ENCODE measurements at places on chromosomes 12 and 14. TPM values are rescaled to one million over a fixed set of nuclear protein-coding genes. Genes with fewer than 3 reads are reported as not detected.

GRCh38 chr14:76015668-76016067 is 30.1 kb downstream of the IFT43 start:
- DNase-seq: no peak

DNA sequence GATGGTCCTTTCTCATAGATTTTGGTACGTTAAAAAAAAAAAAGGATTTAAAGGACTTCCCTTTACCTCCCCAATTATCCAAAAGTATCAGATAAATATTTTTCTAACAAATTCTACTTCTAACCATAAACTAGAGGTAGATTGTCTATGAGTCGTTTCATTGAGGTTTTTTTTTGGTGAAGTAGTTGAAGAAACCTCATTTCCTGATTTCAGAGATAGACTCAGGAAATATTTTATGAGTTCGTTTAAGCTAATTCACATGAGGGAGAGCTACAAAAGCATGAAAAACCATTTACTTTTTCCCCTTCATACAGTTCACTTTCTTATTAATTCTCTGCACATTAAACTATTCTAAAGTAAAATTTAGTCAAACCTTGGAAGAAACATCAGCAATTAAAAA is 112.5 kb downstream of the RALGAPA1 start:
- DNase-seq: no peak

The CATSPERB gene
- total RNA-seq: 0.14 TPM

DNA sequence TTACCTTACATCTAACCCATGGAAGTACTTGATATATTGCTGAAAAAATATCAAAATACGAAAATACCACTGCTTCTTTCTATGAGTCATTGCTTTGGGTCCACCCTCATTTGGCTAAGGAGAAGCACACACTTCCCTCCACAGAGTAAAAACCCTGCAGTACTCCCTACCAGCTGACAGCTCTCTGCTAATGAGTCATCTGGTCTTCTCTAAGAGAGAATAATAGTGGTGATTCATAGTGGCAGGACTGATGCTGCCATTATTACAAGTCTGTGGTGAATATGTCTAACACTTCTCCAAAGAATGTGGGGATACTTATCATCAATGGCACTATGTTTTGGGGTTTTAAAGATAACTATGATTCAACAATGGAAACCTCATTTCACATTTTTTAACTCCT is 90.7 kb downstream of the PPFIA2 start:
- DNase-seq: peak; percentile 16

The AICDA gene
- total RNA-seq: not detected

GRCh38 chr12:102685841-102686240 is 205.5 kb upstream of the IGF1 start:
- DNase-seq: no peak

DNA sequence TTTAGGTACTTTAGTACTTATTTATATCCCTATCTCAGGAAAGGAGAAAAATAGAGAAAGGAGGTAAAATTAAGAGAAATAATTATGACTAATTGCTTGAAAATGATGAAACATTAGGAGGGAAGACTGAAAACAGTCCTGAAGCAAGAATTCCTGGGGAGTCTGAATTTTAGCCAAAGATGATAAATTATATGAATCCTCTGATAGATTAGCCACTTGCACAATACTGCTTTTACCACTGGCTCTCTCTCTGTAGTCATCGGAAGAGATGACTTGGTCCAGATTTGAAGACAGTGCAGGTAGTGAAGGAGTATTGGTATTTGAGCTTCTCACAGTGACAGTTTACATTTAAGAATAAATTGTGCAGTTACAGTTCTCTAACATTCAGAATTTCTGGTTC is 83.8 kb upstream of the CLEC14A start:
- no peak for DNase-seq

The COCH gene
- total RNA-seq: 0.45 TPM

DNA sequence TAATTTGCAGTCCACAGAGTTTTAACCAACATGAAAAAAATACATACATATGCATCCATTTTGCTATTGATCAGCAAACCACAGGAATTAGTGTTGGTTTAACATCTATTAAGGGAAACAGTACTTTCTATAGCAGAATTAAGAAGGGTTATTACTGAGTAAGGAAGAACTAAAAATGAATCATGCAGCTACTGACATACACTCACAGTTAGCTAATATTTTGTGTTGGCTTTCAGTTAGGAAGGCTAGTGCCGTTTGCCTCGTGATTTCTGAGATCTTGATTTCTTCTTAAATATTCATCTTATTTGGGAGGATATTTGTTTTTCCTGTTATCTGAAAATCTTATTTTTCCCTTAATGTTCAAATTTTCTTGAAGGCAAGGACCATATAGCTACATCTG is 423.4 kb downstream of the NOVA1 start:
- DNase-seq: no peak

DNA sequence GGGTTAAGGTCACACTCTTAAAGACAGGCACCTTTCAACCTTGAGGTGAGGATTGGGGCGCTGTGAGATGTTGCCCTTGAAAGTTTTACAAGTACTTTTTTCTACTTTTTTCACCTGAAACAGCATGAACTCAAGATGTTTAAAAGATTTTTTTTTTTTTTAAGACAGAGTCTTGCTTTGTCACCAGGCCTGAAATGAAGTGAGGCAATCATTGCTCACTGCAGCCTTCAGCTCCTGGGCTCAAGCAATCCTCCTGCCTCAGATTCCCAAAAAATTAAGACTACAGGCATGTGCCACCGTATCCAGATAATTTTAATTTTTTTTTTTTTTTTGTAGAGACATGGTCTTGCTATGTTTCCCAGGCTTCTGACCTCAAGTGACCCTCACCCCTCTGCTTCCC is 243.9 kb downstream of the DIO2 start:
- no peak for DNase-seq

The IL26 gene
- 2.1 TPM for total RNA-seq

Data from activated CD4-positive, alpha-beta memory T cell treated with anti-CD3 and anti-CD28 coated beads for 36 hours (primary cell).